PC-9 (cell line): ENCODE measurements at places on chromosomes 2 and 18.

DNA sequence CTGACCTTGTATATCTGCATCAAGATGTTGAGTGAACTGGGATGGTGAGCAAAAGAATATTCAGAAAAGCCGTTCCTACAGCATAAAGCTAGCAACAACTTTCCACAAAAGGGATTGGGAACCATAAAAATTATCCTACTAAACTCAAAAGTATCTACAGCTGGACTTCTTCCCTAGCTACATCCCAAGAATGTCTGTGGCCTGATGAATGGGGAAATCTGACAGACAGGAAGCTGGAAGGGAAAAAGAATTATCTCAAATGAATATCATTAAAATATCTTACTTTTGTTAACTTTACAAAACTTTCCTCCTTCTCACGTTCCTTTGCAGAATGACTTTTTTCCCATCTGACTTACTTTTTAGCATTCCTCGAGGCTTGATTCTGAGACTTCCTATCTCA, 150.9 kb downstream of the PDE11A start:
- no peak for DNase-seq

- DNase-seq: no peak
Observed at GRCh38 chr18:46299465-46300008, 195.4 kb downstream of the HAUS1 start.

DNA sequence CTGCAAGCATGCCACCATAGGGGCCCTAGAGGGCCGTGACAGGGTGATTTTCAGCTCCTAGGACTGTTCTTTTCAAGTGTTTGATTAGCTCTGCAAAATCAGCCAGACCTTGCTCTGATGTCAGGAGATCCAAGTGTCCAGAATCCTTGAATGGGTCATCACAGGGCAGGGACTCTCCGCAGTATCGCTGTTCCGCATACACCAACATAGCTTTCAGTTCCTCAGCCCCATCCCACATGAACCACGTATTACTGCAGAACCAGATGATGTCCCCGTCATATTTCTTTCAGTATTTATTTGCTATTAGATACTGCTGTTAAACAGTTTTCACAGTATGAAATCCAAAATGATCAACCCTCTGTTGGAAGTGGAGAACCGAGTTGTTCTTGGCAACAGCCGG, 46.6 kb upstream of the RFX8 start:
- DNase-seq: no peak

- DNase-seq: no peak
Observed at GRCh38 chr18:22455425-22456115, 37.9 kb upstream of the CTAGE1 start.

GRCh38 chr2:41622301-41622700, 425.5 kb upstream of the PKDCC start:
- no peak for DNase-seq

GRCh38 chr2:1940679-1941078, 196.4 kb upstream of the PXDN start:
- DNase-seq: no peak

- DNase-seq: no peak
Observed at GRCh38 chr2:116719836-116720235, 1094.7 kb upstream of the DDX18 start.
